Spleen (tissue), 13 donors: ENCODE measurements at places on chromosomes 12 and 14. TPM values are rescaled to one million over a fixed set of nuclear protein-coding genes. Genes with fewer than 3 reads are reported as not detected.

DNA sequence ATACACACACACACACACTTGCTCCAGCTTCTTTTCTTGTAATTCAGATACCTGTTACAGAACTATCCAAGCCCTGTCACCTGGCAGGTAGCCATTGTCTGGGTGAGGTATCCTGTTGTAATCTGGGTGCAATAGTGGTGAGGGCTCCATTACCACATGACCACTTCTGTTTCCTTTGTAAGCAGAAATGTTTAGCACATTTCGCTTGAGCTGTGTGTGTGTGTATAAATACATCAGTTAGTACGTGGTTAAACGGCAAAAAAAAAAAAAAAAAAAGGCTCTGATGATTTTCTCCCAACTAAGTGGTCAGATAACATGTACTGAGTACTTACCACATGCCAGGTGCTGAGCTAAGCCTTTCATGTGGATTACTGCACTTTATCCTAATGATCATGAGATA is 129.3 kb upstream of the SSTR1 start:
- DNase-seq: peak; percentile 71

DNA sequence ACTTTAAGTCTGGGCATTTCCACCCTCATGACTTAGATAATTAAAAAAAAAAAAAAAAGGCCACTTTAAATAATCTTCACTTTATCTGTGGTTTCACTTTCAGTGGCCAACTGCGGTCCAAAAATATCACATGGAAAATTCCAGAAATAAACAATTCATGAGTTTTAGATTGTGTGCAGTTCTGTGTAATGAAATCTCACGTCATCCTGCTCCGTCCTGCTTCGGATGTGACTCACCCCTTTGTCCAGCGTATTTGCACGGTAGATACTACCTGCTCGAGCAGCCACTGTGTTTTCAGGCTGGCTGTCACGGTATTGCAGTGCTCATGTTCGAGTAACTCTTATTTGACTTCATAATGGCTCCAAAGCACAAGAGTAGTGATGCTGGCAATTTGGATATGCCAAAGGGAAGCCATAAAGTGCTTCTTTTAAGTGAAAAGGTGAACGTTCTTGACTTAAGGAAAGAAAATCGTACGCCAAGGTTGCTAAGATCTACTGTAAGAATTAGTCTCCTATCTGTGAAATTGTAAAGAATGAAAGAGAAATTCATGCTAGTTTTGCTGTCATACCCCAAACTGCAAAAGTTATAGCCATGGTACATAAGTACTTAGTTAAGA is 2.4 kb downstream of the E2F7 start:
- DNase-seq: no peak

- no peak for DNase-seq
Observed at GRCh38 chr14:50040401-50040775, 76.0 kb downstream of the VCPKMT start.

GRCh38 chr12:12715459-12716150 is 1.6 kb upstream of the CDKN1B start:
- DNase-seq: no peak

Gene LHX5
- polyA plus RNA-seq: not detected
